ENCODE measurements at places on chromosomes 7 and 10.
A peak's percentile ranks its signal among the peaks of the same experiment; 100 is the strongest.

DNA sequence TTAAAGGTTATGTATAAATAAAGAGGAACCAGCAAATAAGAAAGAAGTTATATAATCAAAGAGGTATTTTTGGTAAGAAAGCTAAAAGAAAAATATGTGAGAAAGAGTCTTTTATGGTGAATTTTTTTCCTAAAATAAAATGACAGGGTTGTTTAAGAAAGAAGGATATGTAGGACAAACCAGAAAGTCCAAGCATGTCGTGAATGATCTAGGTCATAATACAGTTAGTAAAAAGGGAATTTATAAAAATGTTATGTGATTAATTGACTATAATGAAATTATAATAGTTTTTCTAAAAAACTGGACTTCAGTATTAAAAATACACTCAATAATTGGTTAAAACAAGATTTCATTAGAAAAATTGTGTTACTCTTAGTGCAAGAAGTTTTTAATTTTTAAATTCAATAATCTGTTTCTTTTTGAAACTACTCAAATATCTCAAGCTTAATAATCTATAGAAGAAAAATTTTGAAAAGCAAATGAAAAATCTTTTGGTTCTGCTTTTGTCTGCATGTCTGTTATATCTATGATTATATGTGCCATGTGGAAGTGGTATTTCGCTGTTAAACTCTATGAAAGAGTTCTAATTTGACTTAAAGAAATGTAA is 23.3 kb downstream of the AVL9 start:
- DNase-seq: no peak

DNA sequence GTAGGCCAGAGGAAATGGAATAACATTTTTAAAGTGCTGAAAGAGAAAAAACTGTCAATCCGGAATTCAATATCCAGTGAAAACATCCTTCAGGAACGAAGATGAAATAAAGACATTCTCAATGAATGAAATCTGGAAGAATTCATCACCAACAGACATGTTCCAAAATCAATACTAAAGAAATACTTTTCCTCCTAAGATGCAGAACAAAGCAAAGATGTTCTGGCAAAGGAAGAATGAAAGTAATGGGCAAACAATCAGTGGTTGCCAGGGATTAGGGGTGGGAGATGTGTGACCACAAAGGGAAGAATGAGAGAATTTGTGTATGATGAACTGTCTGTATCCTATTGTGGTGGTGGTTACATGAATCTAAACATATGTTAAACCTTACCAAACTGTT is 52.8 kb upstream of the EEPD1 start:
- no peak for DNase-seq

- DNase-seq: no peak
Measured at GRCh38 chr7:133642907-133643306, 390.0 kb downstream of the EXOC4 start.

DNA sequence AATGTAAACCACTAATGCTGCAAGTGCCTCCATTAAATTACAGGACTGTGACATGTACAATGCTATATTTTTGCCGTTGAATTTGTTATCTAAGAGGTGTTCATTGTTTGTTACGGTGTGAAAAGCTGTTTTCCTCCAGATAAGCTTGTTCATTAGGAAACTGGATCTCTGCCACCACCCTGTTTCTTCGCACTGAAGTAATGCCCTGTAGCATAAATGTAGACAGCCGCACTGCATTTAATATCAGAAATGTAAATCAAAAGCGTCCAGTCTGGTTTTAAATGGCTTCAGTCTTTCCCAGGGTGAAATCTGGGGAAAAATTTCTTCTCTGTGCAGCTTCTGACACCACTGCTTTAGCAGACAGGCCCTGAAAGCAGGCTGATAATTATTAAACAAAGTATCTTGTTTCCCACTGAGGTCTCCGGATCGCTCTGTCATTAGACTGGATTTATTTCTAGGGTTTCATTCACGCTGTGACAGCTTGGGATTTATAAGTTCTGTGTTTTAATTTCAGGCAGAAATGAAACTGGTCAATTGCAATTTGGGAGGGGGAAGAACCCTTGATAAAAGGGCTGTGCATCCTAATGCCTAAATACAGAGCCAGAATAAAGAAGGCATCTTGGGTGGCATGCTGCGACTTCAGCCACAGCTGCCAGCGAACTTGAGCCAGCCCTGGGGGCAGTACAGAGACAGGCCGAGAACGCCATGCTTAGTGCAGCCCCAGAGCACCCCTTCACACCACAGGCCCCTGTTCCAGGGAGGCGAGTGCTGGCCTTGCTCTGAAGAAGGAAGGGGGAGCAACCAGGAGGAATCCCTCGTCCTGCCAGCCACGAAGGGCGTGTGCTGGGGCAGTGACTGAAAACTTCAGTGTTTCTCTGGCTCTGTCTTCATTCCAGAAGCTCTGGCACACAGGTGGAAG is 547.7 kb upstream of the GALNT17 start:
- DNase-seq: no peak

- DNase-seq: no peak
Measured at GRCh38 chr10:97347317-97347716, 12.8 kb upstream of the FRAT2 start.

DNA sequence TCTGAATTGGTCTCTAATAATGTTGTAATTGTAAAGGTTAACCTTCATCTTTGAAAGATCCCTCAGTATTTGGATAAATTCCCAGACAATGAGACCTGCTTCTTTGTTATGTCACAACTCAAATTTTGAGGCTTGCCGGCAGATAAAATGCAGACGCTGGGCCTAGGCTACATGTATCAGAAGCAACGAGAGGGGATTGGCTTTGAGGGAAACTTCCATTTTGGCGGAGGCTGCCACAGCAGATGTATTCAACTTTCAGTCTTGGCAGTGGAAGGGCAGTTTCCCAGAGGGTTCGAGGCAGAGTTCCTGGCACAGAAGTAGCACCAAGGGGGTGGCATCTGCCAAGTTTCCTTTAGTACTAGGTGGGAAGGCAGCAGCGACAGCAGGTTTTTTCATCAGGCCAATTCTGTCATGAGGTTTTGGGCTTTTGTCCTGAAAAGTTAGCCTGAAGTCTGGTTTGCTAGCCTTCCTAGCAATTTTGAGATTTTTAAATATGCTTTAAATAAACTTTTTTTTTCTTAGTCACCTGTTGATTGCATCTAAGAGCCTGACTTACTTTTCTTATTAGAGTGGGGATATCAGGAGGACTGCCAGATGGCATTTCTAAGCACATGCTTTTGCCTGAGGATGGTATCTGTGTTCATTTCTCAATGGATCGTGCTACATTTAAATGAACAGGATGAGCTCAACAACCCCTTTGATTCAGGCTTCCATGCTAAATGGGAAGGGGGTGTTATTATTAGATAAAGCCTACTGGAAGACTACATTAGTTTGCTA is 89.5 kb upstream of the FAM3C start:
- DNase-seq: no peak

DNA sequence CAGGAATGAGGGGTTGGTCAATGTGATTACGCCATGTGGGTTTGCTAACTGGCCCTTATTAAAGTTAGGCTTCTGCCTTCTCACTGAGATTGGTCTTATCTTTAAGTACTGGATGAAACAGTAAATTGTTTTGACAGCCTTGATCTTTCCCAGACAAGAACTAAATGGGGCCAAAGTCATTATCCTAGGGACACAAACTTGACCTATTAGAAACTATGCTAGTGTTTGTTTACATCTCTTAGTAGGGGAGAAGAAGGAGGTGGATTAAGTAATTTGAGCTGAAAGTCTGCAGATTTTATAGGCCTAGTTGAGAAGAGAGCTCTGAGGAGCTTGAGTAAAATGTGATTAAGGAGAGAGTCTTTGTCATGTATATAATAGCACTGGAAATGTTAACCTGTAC is 386.9 kb downstream of the HTR7 start:
- peak; percentile 50 for DNase-seq

GRCh38 chr10:77711683-77712049 is 74.1 kb upstream of the KCNMA1 start:
- no peak for DNase-seq

- no peak for DNase-seq
Measured at GRCh38 chr10:118207470-118208007, 134.6 kb downstream of the FAM204A start.

DNA sequence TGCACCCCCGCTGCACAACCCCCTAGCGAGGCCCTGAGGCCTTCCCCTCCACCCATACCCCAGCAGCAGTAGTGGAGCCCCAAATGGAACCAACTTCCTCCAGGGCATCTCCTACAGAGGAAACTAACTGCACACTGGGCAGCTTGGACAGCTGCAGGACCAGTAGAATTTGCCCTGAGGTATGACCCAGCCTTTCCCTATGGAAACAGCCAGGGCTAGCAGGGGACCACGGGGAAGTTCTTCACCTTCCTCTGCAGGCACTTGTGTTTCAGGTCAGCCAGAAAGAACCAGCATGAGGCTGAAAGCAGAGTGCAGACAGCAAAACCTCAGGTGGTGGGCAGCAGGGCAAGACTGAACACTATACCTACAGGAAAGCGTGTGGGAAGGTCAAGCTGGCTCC is 5.7 kb upstream of the EEPD1 start:
- DNase-seq: no peak

GRCh38 chr7:33694006-33694405 is 211.3 kb upstream of the BMPER start:
- no peak for DNase-seq

- no peak for DNase-seq
Measured at GRCh38 chr10:71522442-71523144, 125.9 kb downstream of the CDH23 start.

DNA sequence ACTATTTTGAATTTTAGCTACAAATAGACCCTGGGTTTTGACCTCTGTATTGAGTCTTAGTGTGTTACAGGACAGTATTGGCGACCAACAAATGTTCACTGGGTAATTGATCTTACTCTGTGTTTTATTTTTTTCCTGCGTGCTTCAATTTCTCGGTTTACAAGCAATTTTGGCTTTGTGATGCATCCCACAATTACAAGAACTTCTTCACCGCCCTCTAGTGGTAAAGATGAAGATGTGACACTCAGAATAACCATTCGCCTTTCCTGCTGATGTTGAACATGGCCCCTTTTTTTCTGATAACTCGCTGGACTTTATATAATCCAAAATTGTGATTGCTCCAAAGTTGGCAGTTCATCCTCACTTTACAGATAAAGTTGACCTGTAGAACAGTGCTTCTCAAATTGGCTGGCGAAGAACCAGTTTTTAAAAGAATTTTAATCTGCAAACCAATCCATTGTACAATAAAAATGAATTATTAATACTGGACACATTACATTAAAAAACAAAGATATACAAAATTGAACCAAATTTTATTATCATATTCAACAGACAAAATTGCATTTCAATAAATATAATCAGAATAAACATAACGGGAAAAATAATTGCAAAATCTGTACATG is 20.2 kb upstream of the SMC3 start:
- DNase-seq: peak; percentile 75

GRCh38 chr10:17161775-17162174 is 32.2 kb upstream of the CUBN start:
- no peak for DNase-seq

GRCh38 chr10:100182908-100183307 is 2.9 kb downstream of the ERLIN1 start:
- DNase-seq: no peak

DNA sequence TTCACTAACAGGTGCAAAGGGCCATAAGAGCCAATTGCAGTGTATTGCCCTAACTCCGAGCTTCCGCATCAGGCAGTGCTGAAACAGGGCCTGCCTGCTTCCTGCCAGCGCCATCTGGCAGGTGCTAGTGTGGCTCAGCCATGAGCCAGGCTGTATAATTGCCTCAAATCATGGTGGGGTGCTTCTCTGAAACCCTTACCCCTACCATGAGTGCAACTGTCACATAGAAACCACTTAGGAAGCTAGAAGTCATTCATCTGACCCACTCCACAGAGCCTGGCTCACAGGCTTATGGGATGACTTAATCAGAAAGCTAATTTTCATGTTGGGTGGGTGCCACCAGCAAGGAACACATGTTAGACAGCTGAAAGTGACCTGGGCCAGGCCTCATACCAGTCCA is 133.3 kb upstream of the LAMB4 start:
- DNase-seq: no peak

DNA sequence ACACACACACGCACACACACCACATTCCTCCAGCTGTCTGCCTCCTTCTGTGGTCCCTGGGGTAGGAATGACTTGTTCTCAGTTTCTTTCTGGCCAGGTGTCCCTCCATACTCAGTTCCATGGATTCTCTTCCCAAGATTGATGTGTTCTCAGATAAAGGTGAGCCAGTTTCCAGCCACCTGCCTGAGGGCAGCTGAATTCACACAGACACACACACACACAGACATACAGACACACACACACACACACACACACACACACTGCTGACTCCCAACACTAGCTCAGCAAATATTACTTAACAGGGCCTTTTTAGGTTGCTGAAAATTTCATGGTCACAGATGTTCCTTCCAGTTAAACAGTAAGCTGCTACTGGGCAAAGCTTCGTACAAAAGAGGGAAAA is 45.4 kb upstream of the GDF10 start:
- no peak for DNase-seq

GRCh38 chr7:54888067-54888733 is 129.2 kb upstream of the SEC61G start:
- DNase-seq: no peak

DNA sequence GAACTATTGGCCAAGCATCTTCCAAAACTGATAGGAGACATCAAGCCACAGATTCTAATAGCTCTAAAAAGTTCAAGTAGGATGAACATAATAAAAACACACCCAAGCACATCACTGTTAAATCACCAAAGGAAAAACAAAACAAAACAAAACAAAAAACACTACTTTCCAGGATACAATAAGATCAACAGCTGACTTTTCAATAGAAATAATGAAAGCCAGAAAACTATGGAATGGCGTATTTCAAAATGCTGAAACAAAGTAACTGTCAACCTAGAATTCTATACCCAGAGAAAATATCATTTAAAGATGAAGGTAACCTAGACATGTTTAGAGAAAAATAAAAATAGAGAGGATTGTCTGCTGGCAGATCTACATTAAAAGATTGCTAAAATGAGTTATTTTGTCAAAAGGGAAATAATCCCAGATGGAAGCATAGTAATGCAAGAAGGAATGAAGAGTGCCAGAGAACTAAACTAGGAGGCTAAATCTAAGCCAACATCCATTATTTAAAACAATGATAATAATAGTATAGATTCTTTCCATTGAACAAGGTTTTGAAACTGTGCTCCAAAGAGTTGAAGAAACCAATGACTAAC is 13.9 kb downstream of the TUBAL3 start:
- DNase-seq: no peak

GRCh38 chr7:136166521-136166920 is 189.4 kb upstream of the MTPN start:
- DNase-seq: no peak

- no peak for DNase-seq
Measured at GRCh38 chr10:77380191-77380590, 257.4 kb downstream of the KCNMA1 start.

GRCh38 chr10:49761789-49762565 is at the start of gene OGDHL:
TSS of gene OGDHL (minus strand) at chr10:49762323. CDS start at chr10:49758592, 3,731 bp downstream.
- DNase-seq: peak; percentile 63

DNA sequence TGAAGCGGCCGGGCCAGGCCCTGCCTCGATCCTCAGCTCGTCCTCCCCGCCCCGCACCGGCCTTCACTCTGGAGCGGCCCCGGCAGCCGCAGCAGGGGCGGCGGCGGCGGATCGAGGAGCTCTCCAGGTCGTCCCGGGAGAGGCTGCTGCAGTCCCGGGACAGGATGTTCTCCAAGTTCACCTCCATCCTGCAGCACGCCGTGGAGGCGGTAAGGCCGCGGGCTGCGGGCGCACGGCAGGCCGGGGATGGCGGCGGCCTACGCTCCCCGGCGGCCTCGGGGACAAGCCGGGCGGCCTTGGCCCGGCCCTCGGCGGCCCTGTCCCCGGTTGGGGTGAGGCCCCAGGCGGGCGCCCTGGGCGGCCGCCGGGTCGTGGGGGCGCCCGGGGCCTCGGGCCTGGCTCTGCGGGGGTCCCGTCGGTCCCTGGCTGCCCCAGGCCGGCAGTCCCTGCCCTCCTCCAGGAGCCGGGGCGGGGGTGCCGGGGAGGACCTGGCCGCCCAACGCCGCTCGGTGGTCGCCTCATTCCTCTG is 399 bp downstream of the FHIP2A start:
- DNase-seq: no peak
